Stimulated activated CD4-positive, alpha-beta T cell treated with anti-CD3 and anti-CD28 coated beads, Interleukin-1b, Interleukin-23, amount 100 ng/mL, for 1 hour (primary cell): ENCODE measurements at places on chromosomes 7 and 10.

DNA sequence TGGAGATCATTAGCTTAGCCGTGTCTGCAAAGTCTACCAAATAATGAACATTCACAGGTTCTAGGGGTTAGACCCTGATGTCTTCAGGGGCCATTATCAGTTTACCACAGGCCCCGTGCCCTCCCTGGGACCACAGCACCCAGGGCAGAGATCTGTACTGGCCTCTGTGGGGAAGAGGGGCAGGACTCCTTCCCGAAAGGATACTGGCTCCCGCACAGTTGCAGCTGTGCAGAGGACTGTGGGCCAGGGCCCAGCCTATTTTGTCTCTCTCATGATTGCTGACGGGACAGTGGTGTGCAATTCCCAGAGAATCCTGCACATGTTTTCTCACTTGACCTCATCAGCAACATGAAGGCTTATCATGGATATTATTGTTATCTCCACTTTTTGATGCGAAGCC, 243.9 kb downstream of the GLRX3 start:
- DNase-seq: no peak

- no peak for DNase-seq
Measured at GRCh38 chr7:128217967-128218652, 23.0 kb upstream of the LEP start.

GRCh38 chr7:99693427-99694200, 13.8 kb upstream of the CYP3A5 start:
- no peak for DNase-seq

- no peak for DNase-seq
Measured at GRCh38 chr10:113313048-113313602, 239.7 kb upstream of the HABP2 start.

DNA sequence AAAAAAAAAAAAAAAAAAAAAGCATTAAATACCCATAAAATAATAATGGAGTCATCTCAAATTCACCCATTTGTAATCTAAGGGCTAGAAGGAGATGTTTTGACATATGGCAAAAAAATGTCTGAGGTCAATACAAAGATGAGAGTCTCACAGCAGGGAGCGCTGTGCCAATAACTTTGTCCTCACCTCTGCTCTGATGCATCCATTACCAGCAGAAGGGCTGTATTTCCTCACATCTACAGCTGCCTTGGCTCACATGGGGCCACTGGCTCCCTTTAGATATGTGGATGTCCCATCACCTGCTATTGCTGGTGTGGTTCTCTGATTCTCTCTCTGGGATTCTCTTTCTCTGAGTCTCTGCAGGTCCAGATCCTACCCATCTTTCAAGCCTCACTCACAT, 90.3 kb upstream of the FAM133B start:
- DNase-seq: no peak

GRCh38 chr7:5452470-5452899, 28.9 kb upstream of the TNRC18 start:
- DNase-seq: no peak

GRCh38 chr10:3412646-3413045, 240.1 kb upstream of the PITRM1 start:
- no peak for DNase-seq

- no peak for DNase-seq
Measured at GRCh38 chr10:102985811-102986210, 67.7 kb downstream of the CNNM2 start.

DNA sequence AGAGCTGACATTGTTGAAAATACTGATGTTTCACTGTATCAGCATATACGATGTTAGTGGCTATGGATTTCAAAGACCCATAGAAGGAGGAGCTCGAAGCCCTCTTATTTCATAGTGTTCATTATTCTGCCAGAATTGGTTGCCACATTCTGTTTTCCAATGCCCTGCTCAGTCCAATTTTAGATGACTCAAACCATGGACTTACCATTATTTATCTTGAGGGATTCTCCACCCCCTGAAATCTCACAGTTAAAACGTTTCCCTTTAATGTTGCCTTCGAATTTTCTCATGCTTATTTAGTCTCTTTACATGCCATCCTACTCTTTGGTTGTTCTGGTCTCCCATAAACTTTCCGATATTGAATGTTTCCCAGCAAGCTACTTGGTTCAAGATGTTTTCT, 264.5 kb downstream of the HDAC9 start:
- no peak for DNase-seq

- no peak for DNase-seq
Measured at GRCh38 chr10:98899018-98899417, 336.6 kb downstream of the HPSE2 start.
